NCI-H187 treated with DMSO at 0.1 percent for 48 hours (cell line): ENCODE measurements at places on chromosomes 6 and 20.

GRCh38 chr20:17992224-17992637, 23.4 kb downstream of the MGME1 start:
- no peak for DNase-seq

GRCh38 chr6:82410151-82410648, 46.6 kb downstream of the TPBG start:
- DNase-seq: no peak

- no peak for DNase-seq
Measured at GRCh38 chr6:37492236-37492972, 7.3 kb downstream of the CCDC167 start.

DNA sequence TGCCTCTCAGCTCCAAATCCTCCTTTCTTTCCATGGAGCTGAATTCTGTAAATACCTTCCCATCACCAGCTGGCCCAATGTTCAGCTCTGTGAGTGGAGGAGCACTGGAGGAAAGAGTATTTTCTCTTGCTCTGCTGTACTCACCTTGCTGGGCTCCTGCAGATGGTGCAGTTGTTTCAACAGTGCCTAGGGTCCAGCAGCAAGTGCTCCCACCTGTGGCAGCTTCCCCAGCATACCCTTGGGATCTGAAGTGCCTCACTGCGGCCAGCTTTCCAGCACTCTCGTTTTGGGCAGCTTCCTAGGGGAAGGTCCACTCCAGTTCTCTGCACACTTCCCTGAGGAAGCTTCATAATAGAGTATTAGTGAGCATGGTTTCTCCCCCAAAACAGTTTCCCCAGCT, 170.9 kb downstream of the ARHGAP18 start:
- DNase-seq: no peak

DNA sequence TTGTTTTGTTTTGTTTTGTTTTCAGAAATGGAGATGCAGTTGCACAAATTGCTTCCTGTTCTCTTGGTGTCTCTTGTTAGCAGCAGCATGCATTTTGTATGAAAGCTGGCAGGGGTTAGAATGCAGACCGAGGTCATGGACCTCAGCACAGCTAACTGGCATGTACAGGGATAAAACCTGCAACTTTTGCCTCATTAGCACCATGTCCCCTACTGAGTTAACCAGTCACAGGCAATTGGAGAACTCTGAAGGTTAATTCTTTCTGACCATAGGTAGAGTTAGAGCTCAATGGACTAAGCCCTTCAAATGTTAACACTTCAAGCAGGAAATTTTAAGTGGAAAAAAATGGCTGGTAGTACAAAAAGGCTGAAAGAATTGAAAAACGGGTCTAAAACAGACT, 377.1 kb downstream of the ADGRB3 start:
- DNase-seq: no peak

DNA sequence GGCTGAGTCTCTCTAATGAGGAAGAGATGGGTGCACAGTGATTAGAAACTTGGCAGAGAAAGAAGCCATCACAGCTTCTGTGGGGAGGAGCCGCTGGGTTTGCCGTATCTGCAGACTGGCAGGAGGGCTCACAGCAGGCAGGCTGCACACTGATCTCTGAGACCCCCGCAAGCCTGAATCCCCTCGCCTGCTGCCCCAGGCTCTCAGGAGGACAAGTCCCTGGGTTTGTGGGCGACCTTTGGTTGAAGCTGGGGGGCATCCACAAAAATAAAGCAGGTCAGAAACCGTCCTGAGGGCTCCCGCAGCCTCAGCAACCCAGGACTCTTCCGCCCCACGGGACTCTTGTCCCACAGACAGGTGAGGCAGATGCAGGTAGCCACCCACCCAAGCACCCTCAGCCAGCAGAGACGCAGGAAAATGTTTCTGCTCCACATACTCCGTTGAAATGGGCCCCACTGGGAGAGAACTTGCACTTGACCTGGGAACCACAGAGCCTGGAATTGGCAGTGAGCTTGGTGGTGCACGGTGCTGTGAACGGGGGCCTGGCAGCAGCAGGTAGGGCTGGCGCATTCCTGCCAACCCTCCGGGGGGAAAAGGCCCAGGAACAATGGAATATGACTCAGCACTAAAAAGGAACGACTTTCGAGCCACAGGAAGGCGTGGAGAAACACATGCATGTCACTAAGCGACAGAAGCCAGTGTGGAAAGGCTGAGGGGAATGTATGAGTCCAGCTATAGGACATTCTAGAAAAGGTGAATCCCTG, 89.9 kb downstream of the YTHDF1 start:
- DNase-seq: no peak

GRCh38 chr6:32254761-32255198, 30.9 kb upstream of the NOTCH4 start:
- no peak for DNase-seq

GRCh38 chr6:35669451-35670045, 19.2 kb downstream of the FKBP5 start:
- DNase-seq: no peak

DNA sequence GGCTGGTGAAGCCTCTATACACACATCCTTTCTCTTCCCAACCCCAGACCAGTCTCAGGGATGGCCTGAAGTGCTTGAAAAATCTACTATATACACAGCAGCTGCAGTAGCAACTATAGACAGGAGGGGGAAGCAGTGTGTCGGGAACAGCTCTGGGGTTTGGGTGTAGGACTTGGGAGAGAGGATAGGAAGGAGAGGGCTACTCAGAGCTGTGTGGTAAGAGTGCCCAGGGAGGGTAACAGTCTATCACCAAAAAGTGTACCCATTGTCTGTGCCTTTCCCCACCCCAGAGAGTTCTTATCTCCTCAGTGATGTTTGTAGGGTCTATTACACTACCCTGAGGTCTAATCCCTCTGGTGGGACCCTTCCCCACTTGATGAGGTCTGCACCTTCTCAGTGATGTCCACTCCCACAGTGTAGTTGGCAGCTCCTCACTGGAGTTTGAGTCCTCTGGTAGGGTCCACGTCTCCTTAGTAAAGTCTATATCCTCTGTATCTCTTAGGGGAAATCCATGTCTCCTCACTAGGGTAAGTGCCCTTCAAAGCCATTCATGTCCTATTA, 1.5 kb upstream of the GGT7 start:
- peak; percentile 35 for DNase-seq

DNA sequence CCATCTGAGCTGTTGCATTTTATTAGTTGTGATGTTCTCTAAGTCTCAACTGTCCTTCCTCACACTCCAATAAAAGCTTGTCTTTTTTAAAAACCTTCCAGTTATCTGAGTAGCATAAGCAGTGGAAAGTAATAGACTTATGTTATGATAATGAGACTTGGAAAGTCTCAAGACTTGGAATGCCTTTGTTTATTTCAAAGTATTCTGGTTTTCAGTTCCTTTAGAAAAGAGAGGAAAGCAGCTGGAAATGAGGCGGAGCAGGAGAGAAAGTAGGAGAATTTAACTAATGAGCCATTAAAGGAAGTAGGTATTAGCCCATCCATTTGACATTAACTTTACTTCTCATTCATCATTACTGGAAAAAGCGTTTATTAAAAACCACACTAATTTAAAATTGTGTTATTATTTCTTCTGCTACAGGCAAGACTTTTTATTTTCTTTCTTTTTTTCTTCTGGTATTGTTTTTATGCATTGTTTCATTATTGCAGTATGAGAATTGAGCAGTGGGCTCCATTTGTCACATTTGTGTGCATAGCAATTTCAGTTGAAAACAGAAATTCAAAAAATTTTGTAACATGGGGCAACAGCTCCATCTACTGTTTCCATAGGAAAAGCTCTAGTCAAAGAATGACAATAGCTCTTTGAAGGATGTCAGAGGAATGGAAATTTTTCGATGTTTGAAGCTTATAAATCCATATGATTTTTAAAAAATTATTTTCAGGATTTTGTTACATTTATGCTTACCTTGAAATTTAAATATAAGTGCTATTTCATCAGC, 194.8 kb downstream of the COL9A1 start:
- peak; percentile 11 for DNase-seq

GRCh38 chr6:33771146-33772081, 17.5 kb downstream of the LEMD2 start:
- DNase-seq: peak; percentile 24

DNA sequence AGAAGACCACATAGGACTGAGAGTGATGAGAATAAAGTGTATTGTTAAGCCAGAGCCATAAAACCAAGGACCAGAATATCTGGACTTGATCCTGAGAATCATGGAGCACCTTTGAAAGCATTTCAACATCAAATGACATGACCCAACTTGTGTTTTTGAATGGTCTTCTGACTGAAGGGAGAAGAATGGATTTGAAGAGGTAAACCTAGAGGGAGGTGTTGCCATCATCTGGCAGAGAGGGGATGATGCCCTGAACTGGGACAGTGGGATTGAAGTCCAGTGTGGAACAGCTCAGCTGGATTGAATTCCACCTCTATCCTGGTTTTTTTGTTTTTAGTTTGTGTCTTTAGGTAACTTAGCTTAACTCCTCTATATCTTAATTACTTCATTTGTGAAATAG, 570.0 kb downstream of the TBC1D32 start:
- DNase-seq: no peak

DNA sequence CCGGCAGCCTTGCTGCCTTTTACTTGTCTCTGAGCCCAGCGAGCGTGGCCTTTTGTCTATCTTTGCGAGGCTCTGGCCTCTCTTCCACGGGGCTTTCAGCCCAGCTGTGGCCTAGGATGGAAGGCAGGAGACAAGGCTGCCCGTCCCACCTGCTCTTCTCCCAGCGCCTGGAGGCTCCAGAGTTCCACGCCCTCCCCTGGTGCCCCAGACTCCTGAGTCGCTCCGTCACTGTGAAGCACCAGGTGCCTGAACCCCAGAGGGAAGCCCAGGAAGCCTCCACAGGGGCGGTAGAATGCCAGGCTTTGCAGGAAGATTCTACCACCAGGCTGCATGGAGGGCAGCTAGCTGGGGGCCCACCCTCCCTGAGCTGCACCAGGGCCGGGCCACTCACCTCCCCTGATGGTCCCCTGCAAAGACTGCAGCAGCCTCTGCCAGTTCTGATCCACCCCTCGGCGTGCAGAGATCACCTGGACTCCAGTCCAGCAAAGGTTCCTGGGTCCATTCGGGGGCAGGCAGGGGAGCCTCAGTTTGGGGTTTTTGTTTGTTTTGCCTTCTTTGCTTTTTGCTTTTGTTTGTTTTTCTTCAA, 384.6 kb downstream of the CDH4 start:
- DNase-seq: no peak

DNA sequence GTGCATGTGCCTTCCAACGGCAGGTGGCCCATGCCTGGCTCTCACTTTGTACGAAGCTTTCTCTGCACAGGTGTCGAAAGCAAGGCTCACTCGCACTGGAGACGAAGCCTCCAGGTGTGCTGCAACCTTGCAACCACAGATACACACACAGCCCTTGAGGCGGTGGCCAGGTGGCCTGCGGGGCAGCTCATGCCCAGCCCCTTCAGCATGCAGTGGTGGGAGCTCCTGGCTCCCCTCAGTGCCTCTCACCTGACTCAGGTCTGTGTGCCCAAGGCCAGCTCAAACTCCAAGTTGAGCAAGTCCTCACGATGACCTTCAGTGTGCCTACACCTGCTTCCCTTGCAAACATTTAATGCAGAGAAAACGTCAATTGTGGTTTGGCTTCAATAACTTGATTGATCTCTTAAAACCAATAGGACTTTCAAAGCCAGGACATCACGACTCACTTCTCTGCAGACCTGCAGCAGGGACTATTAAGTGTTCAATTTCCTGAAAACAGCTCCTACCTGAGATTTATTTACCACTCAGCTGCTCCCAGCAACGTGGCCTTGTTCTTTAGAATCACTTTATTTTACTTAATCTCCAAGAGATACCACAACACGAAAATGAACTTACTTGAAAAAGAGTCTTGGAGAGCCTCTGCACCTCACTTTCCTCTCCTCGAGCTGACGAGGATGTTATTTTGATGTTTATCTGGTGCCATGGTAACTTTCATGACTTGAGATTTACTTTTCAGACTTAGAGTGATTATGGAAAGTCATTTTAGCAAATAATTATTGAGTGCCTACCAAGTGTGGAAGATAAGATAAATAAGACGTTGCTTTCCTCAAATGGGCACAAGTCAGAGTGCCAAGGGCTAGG, 86.3 kb downstream of the SLC22A23 start:
- DNase-seq: no peak

DNA sequence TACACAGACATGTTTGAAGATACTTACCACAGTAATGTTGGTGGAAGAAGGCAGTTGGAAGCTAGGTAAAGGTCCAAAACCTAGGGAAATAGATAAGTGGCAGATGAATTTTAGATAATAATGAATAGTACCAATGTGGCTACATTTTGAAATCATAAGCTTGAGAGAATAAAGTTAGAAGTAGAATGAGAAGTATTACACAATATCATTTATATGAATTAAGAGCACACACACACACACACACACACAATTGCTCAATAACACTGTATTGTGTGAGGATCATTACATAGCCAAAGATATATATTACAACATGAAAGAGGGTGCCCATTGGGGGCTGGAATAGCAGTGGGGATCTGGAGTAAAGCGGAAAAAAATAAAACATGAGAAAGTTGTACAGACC, 149.0 kb upstream of the EYA4 start:
- DNase-seq: no peak

GRCh38 chr6:88302769-88303225, 136.7 kb upstream of the CNR1 start:
- no peak for DNase-seq

GRCh38 chr20:34927736-34928135, 27.9 kb downstream of the GSS start:
- DNase-seq: no peak

DNA sequence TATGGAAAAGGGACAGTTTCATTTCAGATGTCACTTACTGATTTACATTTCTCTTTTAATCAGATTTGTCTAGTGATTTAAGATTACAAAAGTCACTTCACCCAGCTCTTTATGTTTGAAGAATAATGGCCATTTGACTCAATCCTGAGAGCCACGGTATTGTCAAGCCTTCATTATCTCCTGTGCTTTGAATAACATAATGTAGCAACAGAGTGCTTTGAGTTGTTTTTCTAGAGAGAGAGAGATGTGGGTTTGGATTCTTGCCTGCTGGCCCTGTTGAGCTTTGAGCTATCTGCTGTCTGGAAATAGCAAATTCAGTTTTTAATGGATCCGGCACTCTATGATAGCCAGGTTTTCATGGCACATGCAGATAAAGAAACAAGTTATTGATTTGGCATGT, 478.4 kb upstream of the SOX4 start:
- peak; percentile 94 for DNase-seq

DNA sequence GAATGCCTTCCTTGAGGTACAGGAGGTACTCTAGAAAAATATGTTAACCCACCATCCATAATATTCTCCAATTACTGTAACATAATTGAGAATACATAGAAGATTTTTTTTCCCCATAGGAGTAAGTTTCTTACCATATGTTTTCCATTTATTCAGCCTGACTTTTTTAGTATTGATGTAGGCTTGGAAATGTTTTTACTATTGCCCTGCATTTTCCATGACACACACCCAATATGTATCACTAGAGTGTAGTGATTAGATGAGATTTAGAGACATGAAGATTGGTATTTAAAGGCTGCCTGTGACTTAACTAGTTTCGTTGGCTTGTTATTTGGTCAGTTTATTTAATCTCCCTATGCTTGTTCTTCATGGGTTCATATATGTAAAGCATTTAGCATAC, 39.5 kb downstream of the KCNQ5 start:
- DNase-seq: no peak
